ENCODE measurements at places on chromosomes 6 and 20. TPM values are rescaled to one million over a fixed set of nuclear protein-coding genes. Genes with fewer than 3 reads are reported as not detected.

SLC22A7 gene
- total RNA-seq = not detected

PSORS1C1 gene
- 1.2 TPM for total RNA-seq

IYD gene
- total RNA-seq = not detected

PIGU gene
- 5.6 TPM for total RNA-seq

TTK gene
- total RNA-seq = 0.70 TPM

BCAS4 gene
- 22.5 TPM for total RNA-seq

PREX1 gene
- 18.7 TPM for total RNA-seq

HUS1B gene
- total RNA-seq = 0.68 TPM

SPTLC3 gene
- total RNA-seq = 0.98 TPM

RAET1L gene
- total RNA-seq = not detected

DEF6 gene
- total RNA-seq = 0.70 TPM

EYA2 gene
- 0.70 TPM for total RNA-seq

PRPH2 gene
- 2.2 TPM for total RNA-seq

RTF2 gene
- 97.5 TPM for total RNA-seq
